Naive B cell (primary cell): ENCODE measurements at places on chromosomes 12 and 14. TPM values are rescaled to one million over a fixed set of nuclear protein-coding genes. Genes with fewer than 3 reads are reported as not detected.
A peak's percentile ranks its signal among the peaks of the same experiment; 100 is the strongest.

Gene NEUROD4
- not detected for polyA plus RNA-seq

Gene ORAI1
- polyA plus RNA-seq, result 153 TPM

Gene BICDL1
- polyA plus RNA-seq, result 0.30 TPM

DNA sequence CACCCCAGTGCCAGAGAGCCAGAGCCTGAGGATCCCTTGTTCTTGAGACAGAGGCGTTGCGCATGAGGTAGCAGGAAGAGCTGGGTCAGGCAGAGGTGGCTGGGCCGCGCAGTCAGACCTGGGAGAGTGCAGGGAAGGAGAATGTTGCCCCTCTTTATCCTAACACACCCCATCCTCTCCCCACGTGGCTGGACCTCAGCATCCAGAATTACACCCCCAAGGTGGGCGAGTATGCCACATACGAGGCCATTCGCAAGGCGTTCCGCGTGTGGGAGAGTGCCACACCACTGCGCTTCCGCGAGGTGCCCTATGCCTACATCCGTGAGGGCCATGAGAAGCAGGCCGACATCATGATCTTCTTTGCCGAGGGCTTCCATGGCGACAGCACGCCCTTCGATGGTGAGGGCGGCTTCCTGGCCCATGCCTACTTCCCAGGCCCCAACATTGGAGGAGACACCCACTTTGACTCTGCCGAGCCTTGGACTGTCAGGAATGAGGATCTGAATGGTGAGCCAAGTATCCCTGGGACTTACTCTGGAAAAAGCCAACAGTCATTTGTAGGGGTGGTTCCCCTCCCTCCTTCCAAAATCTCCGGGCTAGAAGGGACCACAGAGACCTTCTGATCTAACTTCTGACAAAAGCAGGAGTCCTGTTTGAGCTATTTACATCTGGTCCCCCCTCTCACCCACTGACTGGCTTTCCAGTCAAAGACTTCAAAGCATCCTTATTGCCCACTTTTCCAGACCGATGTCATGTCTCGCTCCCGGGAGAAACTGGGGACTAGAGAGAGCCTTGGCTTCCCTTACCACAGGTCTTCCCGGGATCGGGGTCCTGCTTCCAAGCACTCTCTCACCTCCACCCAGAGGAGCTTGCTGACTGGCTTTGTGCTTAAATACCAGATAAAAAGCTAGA is 6.1 kb downstream of the MMP14 start:
- H3K4me3 ChIP-seq, result no peak overlapping the region
- H3K27ac ChIP-seq, result no peak overlapping the region
- no peak for DNase-seq
- no peaks in the 10 kb centered on the region for H3K27me3 ChIP-seq

GRCh38 chr12:105585107-105585506 is 254.6 kb downstream of the C12orf75 start:
- H3K36me3 ChIP-seq, result no peaks in the 10 kb centered on the region
- DNase-seq, result no peak
- H3K4me1 ChIP-seq, result no peaks in the 10 kb centered on the region
- H3K4me3 ChIP-seq, result no peak overlapping the region

DNA sequence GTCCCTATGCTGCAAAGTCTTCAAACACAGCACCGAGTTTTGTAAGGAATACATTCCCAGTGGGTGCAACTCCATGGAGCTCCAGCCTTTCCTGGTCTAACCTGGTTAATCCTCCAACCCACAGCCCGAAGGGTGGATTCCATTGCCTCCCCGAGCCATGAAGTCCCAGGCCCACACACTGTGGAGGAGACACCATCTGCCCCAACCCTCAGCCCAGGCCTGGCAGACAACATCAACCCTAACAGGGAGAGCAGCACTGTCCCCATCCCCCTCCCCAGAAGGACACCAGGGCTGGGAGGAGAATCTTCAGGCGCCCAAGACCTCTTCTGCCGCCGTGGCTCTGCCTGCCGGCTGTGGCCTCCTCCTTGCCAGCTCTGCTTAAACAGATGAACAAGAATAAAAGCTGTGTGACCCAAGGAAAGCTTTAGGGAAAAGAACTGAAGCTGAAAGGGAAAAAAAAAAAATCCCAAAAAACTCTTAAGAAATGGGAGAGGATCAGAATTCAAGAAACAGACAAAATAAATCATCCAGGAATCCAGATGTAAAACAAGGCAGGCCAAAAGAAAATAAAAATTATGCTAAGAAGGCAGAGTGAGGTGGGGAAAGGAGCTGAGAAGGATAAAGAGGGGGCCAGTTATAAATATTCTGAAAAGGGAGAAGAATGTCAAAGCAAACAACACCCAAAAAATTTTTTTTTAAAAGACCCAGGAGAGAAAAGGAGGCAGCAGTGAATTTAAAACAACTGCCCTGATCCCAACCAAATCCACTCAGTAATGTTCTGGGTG is 16.0 kb upstream of the ZFP36L1 start:
- peak overlapping the region; percentile 21 for H3K27ac ChIP-seq
- DNase-seq, result no peak
- no peaks in the 10 kb centered on the region for H3K27me3 ChIP-seq
- no peaks in the 10 kb centered on the region for H3K36me3 ChIP-seq
- H3K4me3 ChIP-seq, result no peak overlapping the region
- peaks cover 92% of the 10 kb centered on the region for H3K4me1 ChIP-seq

GRCh38 chr12:82852529-82852928 is 165.8 kb downstream of the TMTC2 start:
- no peaks in the 10 kb centered on the region for H3K36me3 ChIP-seq
- no peaks in the 10 kb centered on the region for H3K27me3 ChIP-seq
- no peak for DNase-seq
- no peaks in the 10 kb centered on the region for H3K4me1 ChIP-seq

DNA sequence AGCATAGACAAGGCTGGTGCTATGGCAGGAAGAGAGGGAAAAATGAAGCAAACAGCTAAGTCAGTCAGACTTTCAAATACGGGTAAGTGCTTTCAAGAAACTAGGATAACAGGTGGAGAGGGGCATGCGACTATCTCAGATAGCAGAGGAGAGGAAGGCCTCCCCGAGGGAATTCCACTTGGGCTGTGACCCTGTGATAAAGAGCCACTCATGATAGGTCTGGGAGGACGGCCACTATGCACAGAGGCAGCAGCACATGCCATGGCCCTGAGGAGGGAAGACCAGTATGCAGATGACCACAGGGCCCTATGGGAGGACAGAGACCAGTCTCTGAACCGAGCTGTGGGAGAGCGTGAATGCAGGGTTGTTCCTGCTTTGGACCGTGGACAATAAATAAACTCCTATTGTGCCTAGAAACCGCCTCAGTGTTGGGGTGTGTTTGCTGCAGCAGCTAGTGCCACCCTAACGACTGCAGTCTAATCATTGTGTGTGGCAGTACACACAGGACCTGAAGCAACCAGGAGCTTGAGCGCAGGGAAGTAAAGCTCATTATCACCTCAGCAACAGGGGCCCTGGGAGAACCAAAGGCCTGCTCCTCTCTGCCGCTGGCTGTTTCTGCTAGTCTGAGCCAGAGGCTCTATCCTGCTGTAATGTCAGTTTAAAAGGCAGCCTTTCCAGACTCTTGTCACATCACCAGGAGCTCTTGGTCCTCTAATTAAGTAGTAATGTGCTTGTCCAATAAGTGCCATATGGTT is 119.1 kb downstream of the CACNA1C start:
- DNase-seq, result no peak
- peaks cover 35% of the 10 kb centered on the region for H3K27me3 ChIP-seq
- H3K27ac ChIP-seq, result no peak overlapping the region
- peaks cover 5% of the 10 kb centered on the region for H3K36me3 ChIP-seq
- no peak overlapping the region for H3K4me3 ChIP-seq

DNA sequence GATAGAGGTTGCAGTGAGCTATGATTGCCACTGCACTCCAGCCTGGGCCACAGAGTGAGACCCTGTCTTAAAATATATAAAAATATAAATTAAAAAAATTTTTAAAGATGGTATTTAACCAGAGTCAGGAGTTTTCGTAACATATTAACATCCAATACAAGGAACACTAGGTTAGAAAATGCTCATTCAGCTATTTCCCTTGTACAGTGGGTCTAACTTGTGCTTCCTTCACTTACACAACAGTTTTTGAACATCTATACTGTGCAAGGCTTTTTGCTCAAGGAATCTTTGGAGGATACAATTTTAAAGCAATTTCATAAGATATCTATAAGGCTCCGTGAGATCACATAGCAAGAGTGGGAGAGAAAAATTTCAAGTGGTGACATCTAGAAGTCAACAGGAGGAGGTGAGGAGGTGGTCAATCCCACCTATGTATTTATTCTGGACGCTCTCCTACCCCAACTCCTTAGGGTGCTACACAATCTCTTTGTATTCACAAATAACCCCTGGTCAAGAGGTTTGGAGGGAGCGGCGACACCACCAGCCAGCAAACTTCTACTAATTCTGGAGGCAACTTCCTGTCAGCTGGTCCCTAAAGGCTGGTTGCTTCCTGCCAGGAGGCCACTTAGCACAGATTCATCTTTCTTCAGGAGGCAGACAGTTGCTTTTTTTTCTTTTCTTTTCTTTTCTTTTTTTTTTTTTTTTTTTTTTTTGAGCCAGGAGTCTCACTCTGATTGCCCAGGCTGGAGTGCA is 22.2 kb downstream of the DUSP16 start:
- H3K27me3 ChIP-seq, result no peaks in the 10 kb centered on the region
- peaks cover 5% of the 10 kb centered on the region for H3K4me1 ChIP-seq
- no peak overlapping the region for H3K4me3 ChIP-seq
- H3K36me3 ChIP-seq, result no peaks in the 10 kb centered on the region

DNA sequence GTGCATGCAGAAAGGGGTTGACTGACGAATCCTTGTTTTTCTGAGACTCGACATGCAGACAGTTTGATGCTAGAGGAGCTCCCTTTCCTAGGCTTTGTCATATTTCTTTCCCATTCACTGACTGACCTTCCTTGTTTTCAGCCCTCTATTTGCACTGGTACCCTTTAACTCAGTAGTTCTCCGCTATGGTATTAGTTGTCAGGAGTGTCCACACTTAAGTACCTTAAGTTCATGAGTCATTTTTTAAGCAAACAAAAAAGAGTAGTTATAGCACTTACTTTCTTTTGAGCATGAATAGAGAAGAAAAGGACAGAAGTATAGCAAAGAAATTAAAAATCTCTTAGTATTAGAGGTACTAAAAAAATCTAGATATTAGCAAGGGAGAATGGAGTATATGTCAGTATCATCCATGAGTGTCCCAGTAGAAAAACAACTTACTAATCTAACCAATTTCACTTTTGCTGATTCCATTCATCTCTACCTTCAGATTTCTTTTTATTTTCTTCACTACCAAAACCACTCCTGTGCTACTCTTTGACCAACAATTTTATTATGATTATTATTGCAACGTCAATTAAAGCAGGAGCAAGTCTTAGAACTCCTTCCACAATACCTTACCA is 8.3 kb downstream of the ATP2B1 start:
- DNase-seq, result no peak
- no peak overlapping the region for H3K4me3 ChIP-seq
- H3K36me3 ChIP-seq, result no peaks in the 10 kb centered on the region
- no peaks in the 10 kb centered on the region for H3K27me3 ChIP-seq

- peak overlapping the region; percentile 18 for H3K27ac ChIP-seq
- peak; percentile 55 for DNase-seq
- peaks cover 23% of the 10 kb centered on the region for H3K4me1 ChIP-seq
- no peaks in the 10 kb centered on the region for H3K36me3 ChIP-seq
Measured at GRCh38 chr12:106760184-106760531, 14.3 kb upstream of the RIC8B start.

GRCh38 chr12:121981456-121981855 is 40.2 kb upstream of the BCL7A start:
- H3K4me3 ChIP-seq, result no peak overlapping the region
- no peak for DNase-seq
- H3K27ac ChIP-seq, result peak overlapping the region; percentile 98
- no peaks in the 10 kb centered on the region for H3K27me3 ChIP-seq
- H3K4me1 ChIP-seq, result peaks cover 46% of the 10 kb centered on the region

DNA sequence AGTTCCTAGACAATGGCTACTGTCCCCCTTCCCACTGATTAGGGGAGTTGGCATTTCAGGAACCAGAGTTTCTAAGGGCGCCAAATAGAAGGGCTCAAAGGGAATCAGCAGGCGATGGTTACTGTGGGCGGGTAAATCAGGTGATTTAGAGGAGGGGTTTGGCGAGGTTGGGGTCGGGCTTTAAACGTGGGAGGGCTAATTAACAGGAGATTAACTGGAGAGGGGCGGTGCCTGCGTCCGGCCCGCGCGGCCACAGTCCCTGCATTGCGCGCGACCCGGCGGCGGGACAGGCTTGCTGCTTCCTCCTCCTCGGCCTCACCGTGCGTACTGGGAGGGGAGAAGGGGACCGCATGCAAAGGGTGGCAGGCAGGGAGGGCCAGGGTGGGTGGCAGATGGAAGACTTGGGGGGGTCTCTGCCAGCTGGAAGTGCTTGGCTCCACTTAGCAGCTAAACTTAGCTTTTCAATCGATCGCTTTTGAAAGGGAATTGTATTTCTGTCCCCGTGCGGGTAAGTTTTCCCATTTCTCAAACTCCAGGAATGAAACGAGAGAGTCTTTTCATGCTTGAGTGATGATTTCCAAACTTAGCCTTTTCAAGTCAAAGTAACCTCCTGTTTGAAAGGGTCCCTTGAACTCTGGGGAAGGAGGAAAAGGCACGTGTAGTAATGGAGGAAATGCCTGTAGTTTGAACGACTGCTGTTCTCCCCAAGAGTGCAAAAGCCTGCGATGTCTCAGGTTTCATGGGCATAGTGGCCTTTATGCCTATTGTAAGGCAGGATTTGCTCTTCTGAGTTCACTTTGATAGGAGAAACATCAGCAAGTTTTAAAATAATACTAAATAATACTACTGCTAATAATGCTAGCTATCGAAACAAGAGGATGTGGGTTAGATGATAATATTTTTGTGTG is at the start of gene MGST1:
MGST1 (plus strand) TSS at position 255 of the 908 bp plus-strand sequence. CDS start 6,608 bp downstream, outside the sequence.
- peaks cover 4% of the 10 kb centered on the region for H3K4me1 ChIP-seq
- DNase-seq, result no peak
- no peaks in the 10 kb centered on the region for H3K36me3 ChIP-seq
- H3K27me3 ChIP-seq, result peaks cover 29% of the 10 kb centered on the region

DNA sequence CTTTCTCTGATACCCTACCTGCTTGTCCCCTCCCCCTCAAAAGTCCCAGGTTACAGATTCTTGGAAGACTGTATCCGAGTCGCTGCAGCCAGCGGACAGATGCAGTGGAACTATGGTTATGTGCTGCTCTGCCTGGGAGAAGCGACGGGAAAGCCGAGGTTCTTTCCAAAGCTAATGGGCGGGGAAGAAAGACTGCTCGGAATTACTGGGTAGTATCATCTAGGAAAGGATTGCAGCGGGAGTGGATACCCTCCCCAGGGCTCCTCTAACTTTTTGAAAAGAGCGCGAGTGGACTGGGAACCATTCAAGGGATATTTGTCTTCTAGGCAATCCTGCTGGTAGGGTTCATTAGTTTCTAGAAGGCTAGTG is 1.4 kb downstream of the PTHLH start:
- H3K4me3 ChIP-seq, result no peak overlapping the region
- H3K27me3 ChIP-seq, result peaks cover 60% of the 10 kb centered on the region
- no peak for DNase-seq
- peaks cover 9% of the 10 kb centered on the region for H3K36me3 ChIP-seq
- peaks cover 11% of the 10 kb centered on the region for H3K4me1 ChIP-seq
